ENCODE measurements at places on chromosomes 13 and 19. TPM values are rescaled to one million over a fixed set of nuclear protein-coding genes. Genes with fewer than 3 reads are reported as not detected.

- H3K36me3 ChIP-seq = no peaks in the 10 kb centered on the region
- no peaks in the 10 kb centered on the region for H3K4me1 ChIP-seq
- no peak for DNase-seq
- H3K27me3 ChIP-seq = peaks cover 6% of the 10 kb centered on the region
Observed at GRCh38 chr13:40488869-40489391, 177.5 kb downstream of the FOXO1 start.

DNA sequence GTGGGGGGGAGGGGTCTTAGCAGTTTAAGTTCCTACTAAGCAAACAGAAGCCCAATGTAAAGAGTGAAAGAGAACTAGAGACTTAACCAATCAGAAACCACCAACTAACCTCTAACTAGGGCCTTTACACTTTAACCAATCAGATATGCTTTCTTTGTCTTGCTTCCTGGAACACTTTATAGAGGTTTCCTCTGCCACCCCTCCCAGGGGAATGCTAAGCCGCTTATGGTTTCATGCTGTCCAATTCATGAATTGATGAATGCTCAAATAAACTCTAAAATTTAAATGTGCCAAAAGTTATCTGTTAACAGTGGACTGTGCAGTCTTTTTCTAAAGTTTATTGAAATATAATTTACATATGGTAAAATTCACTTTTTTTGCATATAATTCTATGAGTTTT lies 33.9 kb upstream of the LATS2 start:
- no peak overlapping the region for H3K4me3 ChIP-seq
- H3K4me1 ChIP-seq = no peaks in the 10 kb centered on the region
- H3K27ac ChIP-seq = no peak overlapping the region
- H3K36me3 ChIP-seq = no peaks in the 10 kb centered on the region
- DNase-seq = peak; percentile 77

Gene CPAMD8
- 0.29 TPM for total RNA-seq

Gene EHD2
- total RNA-seq = 144 TPM

Gene RB1
- 29.8 TPM for total RNA-seq

Gene TRAPPC2B
- 12.3 TPM for total RNA-seq
